ENCODE measurements at places on chromosomes 16 and 17.

DNA sequence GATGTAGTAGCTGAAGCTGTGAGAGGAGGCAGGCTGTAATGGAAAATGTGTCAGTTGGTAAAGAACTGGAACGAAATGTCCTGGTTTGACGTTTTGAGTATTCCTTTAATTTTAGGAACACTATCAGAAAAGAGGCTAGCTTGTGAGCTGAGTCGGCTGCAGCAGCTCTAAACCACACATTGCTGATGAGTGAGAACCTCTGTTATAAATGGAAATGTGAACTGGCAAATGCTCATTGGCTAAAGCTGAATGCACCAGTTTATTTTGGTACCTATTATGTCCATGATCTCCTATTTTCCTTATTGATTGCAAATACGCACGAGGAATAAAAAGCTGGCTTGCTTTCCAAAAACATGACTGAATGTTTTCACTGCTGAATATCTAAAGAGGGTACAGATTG lies 11.0 kb upstream of the WIPI1 start:
- DNase-seq, result no peak

GRCh38 chr16:81737885-81738536 lies 41.1 kb upstream of the PLCG2 start:
- peak; percentile 80 for DNase-seq

DNA sequence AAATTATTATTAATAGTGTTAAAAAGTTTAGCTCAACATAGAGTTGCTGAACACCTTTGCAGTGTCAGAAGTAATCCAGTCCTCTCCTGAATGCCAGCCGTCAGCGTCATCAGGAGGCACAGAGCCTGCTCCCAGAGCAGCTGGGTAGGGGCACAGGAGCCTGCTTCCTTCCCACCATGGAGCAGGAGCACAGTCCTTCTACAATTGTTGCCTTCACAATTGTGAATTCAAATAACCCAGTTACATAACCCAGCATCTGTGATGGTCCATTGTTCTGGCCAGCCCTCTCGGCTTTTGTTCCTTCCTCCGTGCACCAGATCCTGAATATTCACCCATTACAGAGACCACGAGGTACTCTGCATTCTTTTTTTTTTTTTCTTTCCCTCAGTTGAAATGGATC lies 393.9 kb upstream of the MAF start:
- DNase-seq, result no peak

DNA sequence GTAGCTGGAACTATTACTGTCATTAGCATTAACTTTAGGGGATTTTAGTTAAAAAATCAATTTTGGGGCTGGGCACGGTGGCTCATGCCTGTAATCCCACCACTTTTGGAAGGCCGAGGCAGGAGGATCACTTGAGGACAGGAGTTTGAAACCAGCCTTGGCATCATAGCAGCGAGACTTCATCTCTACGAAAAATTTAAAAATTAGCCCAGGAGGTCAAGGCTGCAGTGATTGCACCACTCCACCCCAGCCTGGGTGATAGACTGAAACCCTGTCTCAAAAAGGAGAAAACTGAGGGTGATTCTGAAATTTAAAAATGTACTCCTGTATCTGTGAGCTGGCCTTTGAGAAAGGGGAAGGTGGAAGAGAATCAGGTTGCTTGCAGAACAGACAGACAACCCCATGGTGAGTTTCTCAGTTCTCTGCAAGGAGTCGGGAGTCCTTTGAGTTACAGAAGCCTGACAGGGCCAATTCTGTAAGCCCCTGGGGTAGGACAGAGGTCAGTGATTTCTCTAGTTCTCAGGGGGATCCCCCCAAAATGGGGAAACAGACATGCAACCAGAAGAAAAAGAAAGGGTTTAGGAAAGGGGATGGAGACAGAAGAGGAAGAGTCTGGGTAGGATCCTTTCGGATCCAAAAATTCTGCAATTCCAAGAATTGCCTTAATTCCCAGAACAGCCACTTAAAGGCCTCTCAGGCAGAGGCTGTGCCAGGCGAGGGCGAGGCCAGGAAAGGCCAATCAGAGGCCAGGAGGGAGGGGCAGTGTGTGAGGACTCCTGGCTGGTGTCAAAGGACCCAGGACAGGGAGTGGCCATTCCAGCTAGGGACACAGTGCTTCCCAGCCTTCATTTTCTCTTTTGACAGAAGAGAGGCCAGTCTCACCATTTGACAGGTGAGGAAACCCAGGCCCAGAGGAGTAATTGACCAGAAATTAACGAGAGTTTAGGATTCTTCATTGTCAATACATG lies 6.7 kb downstream of the NUPR1 start:
- DNase-seq, result no peak

GRCh38 chr17:74117999-74118421 lies 85.5 kb upstream of the RPL38 start:
- no peak for DNase-seq

GRCh38 chr17:74455025-74455545 lies 11.3 kb upstream of the CD300A start:
- DNase-seq, result no peak

GRCh38 chr16:77877712-77878347 lies 89.5 kb downstream of the VAT1L start:
- no peak for DNase-seq

- no peak for DNase-seq
Observed at GRCh38 chr16:72050769-72051464, 3.4 kb upstream of the HP start.

- DNase-seq, result no peak
Observed at GRCh38 chr17:65489413-65490155, 71.9 kb downstream of the AXIN2 start.

DNA sequence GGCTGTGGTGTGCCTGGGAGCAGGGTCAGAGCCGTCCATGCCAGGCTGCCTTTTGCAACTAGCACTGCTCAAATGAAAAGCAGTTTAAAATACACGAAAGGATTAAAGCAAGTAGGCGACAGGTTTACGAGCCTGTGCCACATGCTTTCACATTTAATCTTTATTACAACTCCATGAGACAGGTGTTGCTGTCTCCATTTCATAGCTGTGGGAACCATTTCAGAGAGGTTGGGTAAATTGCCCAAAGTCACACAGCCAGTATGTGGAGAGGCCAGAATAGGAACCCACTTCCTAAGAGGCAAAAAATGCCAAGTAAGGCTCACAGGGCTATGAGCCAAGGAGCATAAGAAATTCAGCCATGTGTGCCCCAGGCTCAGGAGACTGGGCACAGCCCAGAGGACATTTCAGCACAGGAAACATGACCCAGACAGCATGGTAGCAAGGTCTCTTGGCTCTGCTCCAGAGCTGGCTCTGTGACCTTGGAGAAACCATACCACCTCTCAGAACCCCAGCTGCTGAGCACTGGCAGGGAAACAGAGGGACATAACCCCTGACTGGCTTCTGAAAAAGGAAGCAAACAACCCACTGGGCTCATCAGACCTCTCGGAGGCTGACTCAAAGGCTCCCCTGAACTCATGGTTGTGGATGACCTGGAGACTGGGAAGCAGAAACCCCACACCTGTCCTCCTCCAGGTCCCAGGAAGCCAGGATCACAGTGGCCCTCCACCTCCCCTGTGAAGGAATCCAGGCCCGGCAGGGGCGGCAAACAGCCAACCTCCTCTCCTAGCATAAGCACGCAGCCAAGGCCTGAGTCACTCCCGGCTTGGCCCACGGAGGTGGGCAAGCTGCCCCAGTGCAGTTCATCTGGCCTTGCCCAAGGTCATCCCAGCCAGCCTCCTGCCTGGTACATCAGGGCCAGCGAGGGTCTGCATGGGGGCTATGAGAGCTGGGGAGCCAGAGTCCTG lies 40.3 kb upstream of the MRPS23 start:
- DNase-seq, result no peak

DNA sequence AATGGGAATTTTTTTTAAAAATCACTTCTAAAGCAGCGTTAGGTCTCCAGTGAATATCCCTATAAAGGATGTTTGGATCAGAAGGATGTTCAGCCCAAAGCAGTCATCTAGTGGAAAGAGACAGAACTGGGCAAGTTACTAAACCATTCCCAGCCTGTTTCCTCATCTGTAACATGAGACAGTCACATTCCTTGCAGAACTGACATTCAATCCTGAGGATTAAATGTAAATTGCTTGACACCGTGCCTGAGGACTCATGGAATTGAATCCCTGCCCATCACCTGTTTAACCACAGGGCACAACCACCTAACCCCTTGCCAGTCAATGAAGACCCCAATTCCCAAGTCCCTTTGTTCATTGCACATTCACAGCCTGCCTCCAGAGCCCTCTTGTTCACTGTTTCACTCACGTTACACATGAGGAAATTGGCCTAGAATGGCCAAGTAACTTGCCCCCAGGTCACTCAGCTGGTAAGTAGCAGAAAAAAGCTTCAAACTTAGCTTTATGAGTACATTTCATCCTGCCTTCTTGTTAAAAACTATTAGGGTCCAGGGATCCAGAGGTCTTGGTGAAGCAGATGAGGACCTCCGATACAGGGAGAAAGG lies 1.4 kb downstream of the CMTM2 start:
- DNase-seq, result no peak

- DNase-seq, result no peak
Observed at GRCh38 chr16:86566966-86567700, 504 bp downstream of the FOXC2 start.

DNA sequence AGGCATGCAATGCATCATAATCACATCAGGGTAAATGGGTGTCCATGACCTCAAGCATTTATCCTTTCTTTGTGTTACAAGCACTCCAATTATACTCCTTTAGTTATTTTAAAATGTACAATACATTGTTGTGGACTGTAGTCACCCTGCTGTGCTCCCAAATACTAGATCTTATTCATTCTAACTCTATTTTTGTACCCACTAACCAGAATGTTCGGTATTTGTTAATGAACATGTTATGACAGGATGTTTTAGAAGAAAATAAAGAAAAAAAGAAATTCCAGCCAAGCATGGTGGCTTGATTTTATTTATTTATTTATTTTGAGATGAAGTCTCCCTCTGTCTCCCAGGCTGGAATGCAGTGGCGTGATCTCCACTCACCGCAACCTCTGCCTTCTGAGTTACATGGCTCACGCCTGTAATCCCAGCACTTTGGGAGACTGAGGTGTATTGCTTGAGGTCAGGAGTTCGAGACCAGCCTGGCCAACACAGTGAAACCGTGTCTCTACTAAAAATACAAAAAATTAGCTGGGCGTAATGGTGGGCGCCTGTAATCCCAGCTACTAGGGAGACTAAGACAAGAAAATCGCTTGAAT lies 1.8 kb upstream of the NDE1 start:
- DNase-seq, result no peak

GRCh38 chr16:84929421-84930297 lies 81.7 kb downstream of the ZDHHC7 start:
- no peak for DNase-seq

GRCh38 chr17:10091046-10091445 lies 107.4 kb downstream of the GAS7 start:
- DNase-seq, result no peak

- DNase-seq, result peak; percentile 11
Observed at GRCh38 chr17:18860161-18860972, 2.4 kb downstream of the PRPSAP2 start.

DNA sequence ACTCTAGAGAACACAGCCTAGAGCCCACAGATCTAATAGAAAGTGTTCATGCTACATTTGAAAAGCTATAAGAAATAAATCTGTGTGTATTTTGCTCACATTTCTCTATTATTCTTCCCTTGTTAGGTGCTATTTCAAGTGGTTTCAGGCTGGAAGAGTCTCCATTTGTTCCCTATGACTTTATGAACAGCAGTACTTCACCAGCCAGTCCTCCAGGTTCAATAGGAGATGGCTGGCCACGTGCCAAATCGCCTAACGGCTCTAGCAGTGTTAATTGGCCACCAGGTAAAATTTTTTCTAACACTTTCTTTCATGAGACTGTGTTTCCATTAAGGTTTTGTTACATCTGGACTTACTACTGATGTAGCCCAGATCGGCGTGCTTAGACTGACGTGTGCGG lies 30.7 kb upstream of the SLC5A11 start:
- DNase-seq, result no peak

DNA sequence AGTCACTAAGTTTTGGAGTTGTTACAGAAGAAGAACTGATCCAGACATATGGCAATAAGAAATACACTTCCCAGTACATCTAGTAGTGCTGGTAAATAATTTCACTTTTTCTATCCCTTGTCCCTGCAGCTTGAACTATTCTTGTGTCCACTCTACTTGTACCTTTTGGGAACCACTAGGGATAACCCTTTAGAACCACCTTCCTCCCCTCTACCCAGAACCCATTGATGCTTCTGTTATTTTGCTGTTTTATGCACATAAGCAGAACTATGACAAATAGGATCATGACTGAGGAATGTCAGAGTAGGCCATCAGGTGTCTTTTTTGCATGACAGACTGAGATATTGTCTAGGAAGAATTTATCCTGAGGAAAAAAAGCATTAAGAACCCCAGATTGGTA lies 125.1 kb downstream of the BRIP1 start:
- DNase-seq, result no peak

- DNase-seq, result no peak
Observed at GRCh38 chr17:73814075-73814474, 169.8 kb upstream of the SDK2 start.

DNA sequence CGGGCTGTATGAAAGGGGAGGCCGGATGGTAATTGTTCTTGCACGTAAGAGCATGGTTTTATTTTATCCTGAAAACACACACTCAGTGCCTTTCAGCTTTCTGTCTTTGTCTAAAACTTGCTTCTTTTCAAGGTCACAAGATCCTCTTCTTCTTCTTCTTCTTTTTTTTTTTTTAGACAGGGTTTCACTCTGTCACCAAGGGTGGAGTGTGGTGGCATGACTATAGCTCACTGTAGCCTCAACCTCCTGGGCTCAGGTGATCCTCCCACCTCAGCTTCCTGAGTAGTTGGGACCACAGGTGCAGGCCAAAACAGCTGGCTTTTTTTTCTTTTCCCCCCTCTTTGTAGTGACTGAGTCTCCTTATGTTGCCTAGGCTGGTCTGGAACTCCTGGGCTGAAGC lies 15.9 kb upstream of the ZNF629 start:
- no peak for DNase-seq

GRCh38 chr16:87735270-87736007 lies 30.3 kb downstream of the KLHDC4 start:
- DNase-seq, result no peak

DNA sequence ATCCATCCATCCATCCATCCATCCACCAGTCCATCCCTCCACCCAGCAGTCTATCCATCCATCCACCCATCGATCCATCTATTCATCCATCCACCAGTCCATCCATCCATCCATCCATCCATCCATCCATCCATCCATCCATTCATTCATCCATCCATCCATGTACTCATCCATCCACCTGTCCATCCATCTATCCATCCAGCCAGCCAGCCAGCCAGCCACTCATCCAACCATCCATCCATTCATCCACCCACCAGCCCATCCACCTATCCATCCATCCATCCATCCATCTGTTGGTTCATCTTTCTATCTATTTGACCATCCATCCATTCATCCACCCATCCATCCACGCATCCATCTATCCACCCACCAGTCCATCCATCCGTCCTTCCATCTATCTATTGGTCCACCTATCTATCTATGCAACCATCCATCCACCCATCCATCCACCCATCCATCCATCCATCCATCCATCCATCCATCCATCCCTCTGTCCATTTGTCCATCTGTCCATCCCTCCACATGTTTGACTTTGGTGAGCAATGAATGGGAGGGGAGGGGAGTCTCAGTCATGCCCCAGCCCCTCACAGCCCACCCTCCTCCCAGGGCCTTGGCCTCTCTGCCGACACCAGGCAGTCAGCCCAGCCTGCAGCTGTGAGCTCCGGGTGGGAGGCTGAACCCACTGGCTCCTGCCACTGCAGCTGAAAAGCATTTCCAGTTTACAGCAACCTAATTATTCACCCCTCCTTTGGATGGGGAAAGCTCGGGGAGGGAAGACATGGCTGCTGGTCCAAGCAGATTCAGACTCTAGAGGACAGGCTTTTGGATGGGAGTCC lies 38.1 kb upstream of the SSTR5 start:
- no peak for DNase-seq
